ENCODE measurements at places on chromosomes 16 and 17.

GRCh38 chr16:84788920-84789391 is 30.8 kb upstream of the CRISPLD2 start:
- no peak for DNase-seq

DNA sequence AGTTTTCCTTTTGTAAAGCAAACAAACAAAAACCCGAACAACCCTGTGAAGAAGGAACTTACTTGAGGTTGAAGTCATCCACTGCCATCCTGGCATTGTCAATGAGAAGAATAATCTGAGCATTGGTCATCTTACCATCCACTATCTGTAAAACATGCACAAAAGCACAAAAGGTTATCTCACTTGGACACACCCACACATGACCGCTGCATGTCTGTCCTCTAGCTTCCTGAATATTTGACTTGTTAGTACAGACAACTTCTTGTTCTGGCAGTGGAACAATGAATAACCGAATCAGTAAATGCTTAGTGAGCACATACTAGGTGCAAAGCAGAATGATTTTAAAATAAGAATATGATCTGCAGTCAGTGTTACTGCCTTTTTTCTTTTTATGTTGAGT is 6.1 kb downstream of the KRT23 start:
- DNase-seq, result no peak

DNA sequence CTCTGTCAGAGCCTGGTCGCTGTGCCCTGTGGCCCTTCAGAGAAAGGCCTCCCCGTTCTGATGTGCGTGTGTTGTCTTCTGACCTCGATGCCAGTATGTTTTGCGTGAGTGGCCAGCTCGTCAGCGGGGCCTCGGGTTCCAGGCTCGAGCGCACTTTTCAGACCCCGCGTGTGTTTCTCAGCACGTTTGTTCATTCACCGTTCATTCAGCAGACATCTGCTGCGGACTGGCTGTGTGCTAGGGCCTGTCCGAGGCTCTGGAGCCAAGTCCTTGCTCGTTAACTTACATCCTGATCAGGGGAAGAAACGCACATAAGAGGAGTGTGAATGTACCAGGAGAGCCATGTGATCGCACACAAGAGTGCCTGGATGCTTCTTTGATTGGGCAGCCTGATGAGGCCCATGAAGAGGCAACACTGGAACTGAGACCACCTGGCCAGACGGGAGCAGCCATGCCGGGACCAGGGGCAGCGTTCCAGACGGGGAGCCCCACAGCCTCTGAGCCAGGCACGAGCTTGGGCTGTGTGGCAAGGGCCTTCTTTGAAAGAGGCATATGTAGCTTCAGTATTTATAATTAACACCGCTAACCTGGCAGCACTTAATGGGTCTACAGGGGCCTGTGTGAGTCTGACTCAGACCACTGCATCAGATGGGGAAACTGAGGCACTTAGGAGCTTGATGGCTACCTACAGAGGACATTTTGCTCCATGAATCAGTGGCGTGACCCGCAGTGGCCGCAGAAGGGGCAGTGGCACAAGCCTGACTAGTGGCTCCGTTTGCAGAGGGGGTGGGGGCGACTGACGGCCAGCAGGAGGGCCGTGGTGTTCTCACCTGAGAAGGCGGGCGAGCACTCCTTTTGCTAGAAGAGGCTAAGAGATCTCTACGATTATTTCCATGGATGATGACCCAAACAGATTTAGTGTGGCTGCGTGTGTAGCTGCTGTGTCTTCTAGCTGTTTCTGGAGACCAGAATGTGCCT is 187.9 kb upstream of the CHMP6 start:
- no peak for DNase-seq

- no peak for DNase-seq
These were observed 35.3 kb upstream of the YPEL2 start for GRCh38 chr17:59296190-59296589.

DNA sequence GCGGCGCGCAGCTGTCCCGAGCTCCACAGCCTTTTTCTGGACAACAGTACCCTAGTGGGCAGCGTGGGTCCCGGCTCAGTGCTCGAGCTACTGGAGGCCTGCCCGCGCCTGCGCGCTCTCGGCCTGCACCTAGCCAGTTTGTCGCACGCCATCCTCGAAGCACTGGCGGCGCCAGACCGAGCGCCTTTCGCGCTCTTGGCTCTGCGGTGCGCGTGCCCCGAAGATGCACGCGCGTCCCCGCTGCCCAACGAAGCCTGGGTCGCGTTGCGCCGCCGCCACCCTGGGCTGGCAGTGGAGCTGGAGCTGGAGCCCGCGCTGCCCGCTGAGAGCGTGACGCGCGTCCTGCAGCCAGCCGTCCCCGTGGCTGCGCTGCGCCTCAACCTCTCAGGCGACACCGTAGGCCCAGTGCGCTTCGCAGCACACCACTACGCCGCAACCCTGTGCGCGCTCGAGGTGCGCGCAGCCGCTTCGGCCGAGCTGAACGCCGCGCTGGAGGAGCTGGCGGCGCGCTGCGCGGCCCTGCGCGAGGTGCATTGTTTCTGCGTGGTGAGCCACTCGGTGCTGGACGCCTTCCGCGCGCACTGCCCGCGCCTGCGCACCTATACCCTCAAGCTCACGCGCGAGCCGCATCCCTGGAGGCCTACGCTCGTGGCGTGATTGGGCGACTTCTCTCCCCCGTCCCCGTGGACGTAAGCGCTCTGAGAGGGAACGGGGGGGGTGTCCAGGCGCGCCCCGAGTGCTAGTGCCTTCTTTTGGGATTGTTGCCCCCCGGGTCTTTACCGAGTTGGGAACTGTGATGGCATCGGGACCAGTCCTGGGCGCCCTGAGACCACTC is 1.2 kb upstream of the HSF4 start:
- DNase-seq, result no peak

DNA sequence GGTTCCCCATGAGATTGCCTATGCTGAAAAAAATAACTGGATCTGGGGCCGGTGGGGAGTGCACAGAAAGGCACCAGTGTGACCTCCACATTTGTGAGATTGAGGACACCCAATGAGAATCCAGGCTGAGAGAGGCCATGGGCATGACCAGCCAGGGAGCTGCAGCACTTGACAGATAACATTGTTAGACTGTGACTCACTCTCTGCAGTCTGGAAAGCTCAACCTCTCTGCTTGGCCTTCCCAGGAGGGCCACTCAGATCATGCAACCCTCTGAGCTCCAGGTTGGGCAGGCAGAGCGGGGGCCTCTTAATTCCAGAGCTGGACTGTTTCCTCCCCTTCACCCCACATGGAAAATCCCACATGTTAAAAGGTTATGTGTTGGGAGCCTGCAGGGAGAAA is 30.1 kb downstream of the FZD2 start:
- DNase-seq, result no peak

GRCh38 chr17:2022647-2023240 is 2.4 kb downstream of the RTN4RL1 start:
- no peak for DNase-seq

DNA sequence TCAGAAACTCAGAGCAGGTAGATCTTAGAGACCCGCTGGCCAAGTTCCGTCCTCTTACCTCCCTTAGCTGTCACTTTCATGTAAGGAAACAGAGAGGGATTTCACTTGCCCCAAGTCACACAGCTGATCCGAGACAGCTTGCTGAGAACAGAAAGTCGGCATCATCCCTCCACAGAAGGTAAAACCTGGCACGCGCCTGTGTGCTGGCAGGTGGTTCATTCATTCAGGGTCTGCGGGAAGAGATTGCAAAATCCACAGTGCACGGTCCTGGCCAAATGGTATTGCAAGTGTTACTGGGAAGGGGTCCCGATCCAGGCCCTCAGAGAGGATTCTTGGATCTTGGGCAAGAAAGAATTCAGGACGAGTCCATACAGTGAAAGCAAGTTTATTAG is 139.4 kb upstream of the RPH3AL start:
- DNase-seq, result no peak

- DNase-seq, result no peak
These were observed at the start of gene NTN3 for GRCh38 chr16:2471016-2471652. Gene NTN3, plus strand, starts transcription at chr16:2471297. Its CDS starts 405 bp downstream, at chr16:2471702.

- DNase-seq, result no peak
These were observed at the start of gene HS3ST3A1 for GRCh38 chr17:13601776-13602551. Gene HS3ST3A1, minus strand, starts transcription at chr17:13601929. Its CDS starts 800 bp downstream, at chr17:13601129.

GRCh38 chr16:57041182-57042156 is 50.9 kb upstream of the CPNE2 start:
- peak; percentile 89 for DNase-seq

GRCh38 chr17:6070430-6070912 is 292 bp downstream of the WSCD1 start:
- DNase-seq, result no peak

- no peak for DNase-seq
These were observed 14.2 kb downstream of the CDRT4 start for GRCh38 chr17:15453246-15453645.

DNA sequence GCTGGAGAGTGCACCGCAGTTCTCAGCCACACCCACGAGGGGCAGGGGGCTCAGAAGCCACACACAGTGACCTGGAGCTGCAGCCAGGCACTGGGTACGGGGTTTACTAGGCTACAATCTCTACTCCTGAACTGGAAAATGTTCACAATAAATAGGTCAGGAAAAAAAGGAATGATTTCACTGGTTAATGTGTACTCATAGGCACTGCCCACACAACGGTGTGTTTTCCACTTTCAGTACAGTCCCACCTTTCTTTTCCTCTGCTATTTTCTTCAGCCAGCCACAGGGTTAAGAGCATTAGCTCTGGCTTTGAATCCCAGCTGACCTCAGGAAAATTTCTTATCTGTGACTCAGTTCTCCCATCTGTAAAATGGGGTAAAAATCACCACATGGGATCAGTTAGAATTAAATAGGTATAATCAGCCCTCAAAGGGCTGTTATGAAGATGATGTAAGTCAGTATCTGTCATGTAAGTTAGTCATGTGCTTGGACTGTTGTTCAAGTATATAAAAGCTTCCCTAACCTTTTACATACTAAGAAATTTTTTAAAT is 35.7 kb downstream of the ZCCHC14 start:
- no peak for DNase-seq

DNA sequence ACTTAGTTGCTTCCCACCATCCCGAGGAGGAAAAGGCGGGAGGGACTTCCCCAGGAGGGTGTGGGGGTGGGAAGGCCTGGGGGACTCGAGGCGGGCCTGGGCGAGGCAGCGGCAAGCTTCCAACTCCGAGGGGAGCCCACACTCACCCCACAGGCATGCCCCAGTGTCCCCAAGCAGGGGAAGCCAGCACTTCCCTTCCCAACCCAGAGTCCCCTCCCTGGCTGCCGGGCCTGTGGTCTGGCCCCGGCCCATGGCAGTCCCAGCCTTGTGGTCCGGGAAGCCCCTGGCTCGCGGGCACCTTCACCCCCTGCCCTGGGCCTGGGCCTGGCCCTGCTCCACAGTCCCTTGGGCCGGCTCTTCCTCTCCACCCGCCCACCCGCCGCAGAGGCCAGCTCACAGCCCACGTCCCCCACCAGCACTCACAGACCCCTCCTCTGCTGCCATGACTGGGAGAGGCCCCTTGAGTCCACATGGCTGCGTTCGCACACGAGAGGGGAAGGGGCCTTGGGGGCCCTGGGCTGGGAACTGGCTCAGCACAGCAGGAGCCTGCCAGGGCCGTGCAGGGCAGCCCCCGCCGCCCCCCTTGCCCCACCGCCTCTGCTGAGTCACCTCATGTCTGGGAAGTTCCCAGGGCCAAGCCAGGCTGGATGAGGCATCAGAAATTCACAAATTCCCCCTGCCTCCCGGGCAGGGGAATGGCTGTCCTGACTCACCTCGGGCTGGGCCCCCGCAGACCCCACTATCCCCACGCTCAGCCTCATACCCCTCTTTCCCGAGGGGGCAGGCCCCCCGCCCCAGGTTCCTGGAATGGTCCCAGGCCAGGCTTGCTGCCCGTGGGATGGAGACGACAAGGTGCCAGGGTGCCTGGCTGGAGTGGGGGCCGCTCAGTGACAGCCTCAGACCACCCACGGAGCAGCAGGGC is 27.8 kb downstream of the BAHCC1 start:
- DNase-seq, result no peak

DNA sequence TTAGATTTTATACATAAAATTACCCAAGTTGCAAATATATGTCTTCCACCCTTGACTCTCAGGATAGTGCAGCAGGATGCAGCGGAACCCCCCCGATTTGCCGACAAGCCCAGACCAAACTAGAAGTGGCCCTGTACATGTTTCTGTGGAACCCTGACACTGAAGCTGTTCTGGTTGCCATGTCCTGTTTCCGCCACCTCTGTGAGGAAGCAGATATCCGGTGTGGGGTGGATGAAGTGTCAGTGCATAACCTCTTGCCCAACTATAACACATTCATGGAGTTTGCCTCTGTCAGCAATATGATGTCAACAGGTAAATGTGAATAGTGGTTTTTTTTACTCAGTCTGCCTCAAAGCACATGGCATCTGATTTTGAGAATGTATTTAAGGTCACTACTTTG is 70.7 kb downstream of the OMG start:
- no peak for DNase-seq

- no peak for DNase-seq
These were observed 18.8 kb downstream of the HSD11B2 start for GRCh38 chr16:67449739-67450138.

- DNase-seq, result no peak
These were observed 51.3 kb downstream of the TNFRSF13B start for GRCh38 chr17:16920628-16921020.

- peak; percentile 22 for DNase-seq
These were observed 509 bp downstream of the CNEP1R1 start for GRCh38 chr16:50025537-50025931.

GRCh38 chr16:4325253-4325758 is 9.4 kb downstream of the GLIS2 start:
- no peak for DNase-seq

- DNase-seq, result no peak
These were observed 14.9 kb downstream of the CLCN7 start for GRCh38 chr16:1459967-1460366.

DNA sequence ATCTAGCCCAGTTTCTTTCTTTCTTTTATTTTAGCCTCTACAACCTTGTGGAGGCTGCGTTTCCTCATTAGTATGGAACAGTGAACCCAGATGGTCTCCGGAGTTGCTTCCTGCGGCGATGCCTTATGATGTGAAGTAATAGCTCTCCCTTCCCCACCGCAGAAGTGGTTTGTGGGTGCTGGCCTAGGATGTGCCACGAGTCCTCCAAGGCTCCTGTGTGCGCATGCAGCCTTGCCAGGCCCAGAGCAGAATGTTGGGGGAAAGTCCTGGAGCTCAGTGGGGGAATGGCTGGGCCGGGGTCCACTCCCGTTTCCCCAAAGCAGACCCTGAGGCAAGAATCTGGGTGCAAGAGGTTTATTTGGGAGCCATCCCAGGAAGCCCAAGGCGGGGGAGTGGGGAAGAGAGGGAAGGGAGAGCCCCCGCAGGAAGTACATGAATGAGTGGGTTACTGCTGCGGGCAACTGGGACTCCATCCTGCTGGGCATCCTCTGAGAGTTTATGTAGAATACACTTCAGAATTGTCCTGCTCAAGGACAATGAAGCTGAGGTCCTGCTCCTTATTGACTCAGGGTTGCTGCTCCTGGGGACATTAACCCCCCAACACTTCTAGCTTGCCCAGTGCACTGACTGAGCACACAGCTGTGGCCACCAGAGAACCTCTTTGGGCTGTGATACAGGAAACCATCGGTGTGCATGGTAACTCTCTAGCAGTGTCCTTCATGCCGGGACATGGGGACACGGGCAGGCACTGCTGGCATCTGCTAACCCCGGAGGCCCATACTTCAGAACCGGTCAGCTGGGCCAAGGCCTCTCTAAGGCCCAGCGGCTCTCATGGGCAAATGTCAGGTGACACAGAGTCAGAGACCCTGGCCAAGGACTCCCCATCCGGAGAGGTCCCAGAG is 3.7 kb upstream of the HCRT start:
- no peak for DNase-seq
